ENCODE measurements at places on chromosomes 11 and 22. TPM values are rescaled to one million over a fixed set of nuclear protein-coding genes. Genes with fewer than 3 reads are reported as not detected.

The FCHSD2 gene
- 26.2 TPM for total RNA-seq

The ANO5 gene
- total RNA-seq: under 0.01 TPM

The MAP6 gene
- total RNA-seq: 0.26 TPM

The MFRP gene
- total RNA-seq: not detected

The ANGPTL5 gene
- not detected for total RNA-seq

The MYOD1 gene
- total RNA-seq: not detected

The AIFM3 gene
- under 0.01 TPM for total RNA-seq

The CAPRIN1 gene
- total RNA-seq: 153 TPM

The CASP5 gene
- not detected for total RNA-seq

The PRG2 gene
- not detected for total RNA-seq

The LPXN gene
- total RNA-seq: 2.0 TPM

The CRKL gene
- 33.5 TPM for total RNA-seq

The PGA3 gene
- not detected for total RNA-seq

- DNase-seq: no peak
Observed at GRCh38 chr22:45496451-45496941, 6.2 kb upstream of the FBLN1 start.

DNA sequence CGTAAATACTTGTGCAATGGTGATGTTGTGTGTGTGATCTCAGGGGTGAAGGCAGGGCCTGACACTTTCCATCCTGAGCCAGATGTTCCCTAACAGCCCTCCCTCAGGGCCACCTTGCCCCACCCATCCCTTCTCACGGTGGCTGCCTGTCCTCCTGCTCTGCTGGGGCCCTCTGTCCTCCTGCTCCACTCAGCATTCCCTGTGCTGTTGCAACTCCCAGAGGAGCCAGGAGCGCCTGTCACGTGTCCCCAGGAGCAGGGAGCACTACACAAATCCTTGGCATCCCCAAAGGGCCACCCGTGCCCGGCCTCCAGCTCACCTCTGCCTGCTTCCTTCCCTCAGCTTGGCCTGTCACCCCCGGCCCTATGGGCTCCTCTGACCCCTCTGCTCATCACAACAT lies 10.2 kb upstream of the CSNK1E start:
- no peak for DNase-seq

GRCh38 chr11:102385085-102386007 lies 38.3 kb downstream of the BIRC2 start:
- DNase-seq: no peak

DNA sequence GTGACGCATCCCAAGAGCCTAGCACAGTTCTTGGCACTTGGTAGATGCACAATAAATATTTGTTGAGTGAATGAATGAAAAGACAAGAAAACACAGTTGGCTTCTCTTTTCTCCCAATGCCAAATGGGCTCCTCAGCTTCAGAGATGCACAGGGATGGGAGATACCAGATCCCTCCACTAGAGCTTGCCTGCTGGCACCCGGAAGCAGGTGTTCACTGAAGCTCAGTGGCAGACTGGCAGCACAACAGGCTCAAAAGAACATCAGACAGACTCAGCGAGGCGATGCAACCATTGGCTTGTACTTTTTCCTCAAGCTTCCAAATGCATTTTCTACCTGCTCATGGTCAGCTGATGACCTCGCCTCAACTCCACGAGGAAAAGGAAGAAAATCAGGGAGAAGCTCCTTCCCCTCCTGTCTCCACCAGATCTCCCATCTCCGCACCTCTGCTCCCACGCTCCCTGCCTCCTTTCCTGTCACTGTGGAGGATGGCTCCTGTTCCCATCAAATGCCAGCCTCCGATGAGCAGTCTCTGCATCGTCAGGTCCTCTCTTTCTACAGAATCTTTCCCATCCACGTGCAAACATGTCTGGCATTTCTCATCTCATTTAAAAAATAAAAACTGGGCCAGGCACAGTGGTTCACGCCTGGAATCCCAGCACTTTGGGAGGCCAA lies 5.8 kb downstream of the RAPSN start:
- DNase-seq: no peak

GRCh38 chr11:843818-844692 lies 1.4 kb downstream of the TSPAN4 start:
- DNase-seq: peak; percentile 91

DNA sequence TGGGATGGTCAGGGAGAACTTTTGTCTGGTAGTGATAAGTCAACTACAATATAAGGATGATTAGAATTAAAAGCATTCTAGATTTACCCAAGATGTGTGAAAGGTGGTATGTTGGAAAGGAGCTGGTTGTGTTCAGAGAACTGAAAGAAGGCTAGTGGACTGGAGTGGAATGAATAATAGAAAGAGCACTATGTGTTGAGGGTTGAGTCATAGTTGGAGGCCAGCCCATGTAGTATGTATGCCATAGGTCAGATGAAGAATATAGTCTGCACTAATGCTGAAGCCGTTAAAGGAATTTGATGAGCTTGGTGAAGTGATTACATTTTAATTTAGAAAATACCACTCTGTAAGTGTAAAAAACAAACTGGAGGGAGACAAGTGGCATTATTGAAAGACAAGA lies 514.1 kb downstream of the CNTN5 start:
- DNase-seq: no peak

DNA sequence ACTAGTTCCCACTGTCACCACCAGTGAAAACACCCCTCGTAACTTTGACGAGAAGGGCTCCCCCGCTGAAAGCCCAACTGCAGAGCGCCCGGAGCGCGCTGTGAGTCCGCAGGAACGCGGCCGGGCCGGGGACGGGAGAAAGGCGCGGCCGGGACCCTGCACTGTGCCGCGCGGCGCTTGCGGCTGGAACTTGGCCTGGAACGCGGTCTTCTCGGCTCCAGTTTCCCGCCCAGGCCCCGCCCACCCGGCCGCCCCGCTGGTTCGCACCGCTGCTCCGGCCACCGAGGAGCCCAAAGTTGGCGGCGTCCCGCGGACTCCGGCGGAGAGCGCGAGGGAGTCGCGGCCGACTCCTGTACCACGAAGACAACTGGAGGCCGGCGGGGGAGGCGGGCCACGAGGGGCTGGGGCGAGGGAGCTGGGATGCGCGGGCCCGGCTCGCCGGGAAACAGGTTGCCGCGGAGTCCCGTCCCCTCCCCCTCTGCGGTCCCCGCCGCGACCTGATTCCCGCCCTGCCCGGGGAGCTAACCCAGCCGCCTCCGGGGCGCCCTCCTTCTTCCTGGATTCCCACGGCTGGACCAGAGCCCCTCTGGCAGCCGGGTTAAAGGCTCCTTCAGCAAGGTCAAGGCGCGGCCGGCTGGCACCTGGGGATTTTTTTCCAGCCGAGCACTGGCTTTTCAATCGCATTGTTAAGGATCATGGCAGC lies 3.4 kb downstream of the TENM4 start:
- no peak for DNase-seq

DNA sequence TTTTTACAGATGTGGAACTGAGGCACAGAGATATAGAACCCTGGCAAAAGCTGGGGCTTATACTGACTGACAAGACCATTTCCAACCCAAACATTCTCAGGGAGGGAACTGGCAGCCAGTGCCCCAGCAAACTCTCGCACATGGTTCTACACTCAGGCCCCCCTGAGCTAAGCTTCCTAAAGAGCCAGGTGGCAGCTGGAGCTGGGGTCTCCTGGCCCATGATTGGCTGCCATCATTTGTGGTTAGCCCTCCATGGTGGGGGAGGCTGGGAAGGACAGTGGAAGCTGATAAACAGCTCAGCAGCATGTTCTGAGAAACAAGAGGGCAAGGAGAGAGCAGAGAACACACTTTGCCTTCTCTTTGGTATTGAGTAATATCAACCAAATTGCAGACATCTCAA lies at the start of gene RAG1:
Gene RAG1 (plus strand): TSS at position 314 of the 400 bp plus-strand sequence. CDS start 5,298 bp downstream, outside the sequence.
- no peak for DNase-seq

GRCh38 chr11:83205608-83206185 lies 12.2 kb downstream of the ANKRD42 start:
- DNase-seq: no peak

GRCh38 chr11:102478673-102479299 lies 26.2 kb upstream of the TMEM123 start:
- DNase-seq: no peak

DNA sequence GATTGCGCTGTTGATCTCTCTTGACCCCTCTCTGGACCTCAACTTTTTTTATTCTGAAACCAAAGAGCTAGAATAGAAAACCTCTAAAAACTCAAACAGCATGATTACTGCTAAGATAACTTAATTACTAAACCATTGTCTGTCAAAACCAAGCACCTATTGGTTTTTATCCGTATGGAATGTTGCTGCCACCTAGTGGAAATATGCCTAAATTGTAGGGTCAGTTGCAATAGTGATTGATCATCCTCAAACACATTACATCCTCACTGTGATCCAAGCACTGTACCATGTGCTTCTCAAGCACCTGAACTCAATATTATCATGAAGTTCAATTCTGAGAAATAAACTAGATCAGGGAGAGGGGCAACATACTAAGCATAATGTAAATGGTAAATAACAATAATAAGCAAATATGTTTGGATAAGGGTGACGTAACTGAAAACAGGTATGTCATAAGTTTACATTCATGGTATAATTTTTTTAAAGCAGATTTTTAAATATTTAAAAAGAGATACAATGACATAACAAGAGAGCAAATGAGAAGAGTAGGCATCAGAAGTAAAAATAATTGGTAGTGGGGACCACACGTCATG lies 3.8 kb upstream of the OR5A2 start:
- DNase-seq: peak; percentile 79

DNA sequence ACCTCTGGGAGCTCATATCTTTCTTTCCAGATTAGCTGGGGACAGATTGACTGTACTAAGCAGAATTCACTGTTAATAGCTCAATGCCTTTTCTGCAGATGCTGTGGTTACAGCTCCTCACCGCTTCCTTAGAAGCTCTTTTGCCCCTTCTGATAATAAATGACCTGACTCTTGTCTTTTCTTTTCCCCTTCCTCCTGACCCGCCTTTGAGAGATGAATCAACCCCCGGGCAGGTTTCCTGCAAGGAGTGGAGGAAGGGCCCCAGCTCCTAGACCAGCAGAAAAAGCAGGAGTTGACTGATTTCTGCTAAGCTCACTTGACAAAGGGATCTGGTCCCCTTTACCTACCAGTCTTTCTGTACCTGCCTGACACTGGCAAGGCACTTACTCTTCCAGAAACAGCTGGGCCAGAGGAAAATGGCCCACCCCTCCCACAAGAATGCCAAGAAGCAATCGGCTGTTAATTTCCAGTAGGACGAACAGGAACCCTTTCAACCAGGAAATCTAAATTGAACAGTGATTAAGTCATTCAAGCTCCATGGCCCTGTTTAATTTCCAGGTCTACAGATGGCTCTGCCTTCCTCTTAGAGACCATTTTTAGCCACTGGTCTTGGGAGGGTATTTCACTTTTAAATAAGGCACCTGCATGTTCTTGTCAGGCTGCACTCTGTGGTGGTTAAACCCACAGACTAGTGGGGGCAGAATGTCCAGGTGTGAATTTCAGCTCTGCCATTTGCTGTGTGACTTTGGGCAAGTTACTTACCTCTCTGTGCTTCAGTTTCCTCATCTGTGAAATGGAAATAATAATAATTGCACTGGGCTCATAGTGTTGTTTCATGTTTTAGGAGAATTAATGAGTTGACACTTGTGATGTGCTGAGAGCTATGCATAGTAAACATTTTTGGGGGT lies 67.5 kb downstream of the PRR5L start:
- DNase-seq: peak; percentile 12

DNA sequence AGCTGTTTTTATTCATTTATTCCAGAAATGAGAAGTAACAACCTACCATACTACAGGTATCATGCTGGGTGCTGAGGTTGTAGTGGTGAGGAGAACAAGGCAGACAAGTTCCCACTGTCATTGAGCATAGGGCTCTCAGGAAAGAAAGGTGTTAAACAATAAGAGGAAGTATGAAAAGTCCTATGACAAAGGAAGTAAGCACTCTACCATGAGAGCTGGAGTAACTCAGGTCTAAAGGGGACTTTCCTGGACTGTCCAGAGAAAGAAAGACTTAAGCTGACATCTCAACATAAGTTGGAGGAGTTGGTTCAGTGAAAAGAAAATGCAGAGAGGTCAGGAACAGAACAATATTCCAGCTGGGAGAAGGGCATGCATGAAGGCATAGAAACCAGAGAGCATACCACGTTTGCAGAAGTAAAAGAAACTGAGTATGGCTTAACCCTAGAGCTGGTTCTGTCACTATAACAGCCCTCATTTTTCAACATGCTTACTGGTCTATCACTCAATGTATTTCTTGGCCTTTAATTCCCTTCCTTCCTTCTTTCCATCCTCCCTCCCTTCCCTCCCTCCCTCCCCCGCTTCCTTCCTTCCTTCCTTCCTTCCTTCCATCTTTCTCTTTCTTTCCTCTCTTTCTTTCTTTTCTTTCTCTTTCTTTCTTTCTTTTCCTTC lies 137.8 kb upstream of the BDNF start:
- DNase-seq: no peak

GRCh38 chr11:2137202-2138067 lies 1.8 kb downstream of the IGF2 start:
- DNase-seq: peak; percentile 53

GRCh38 chr11:65329944-65330403 lies 3.7 kb upstream of the DPF2 start:
- peak; percentile 90 for DNase-seq

- peak; percentile 78 for DNase-seq
Observed at GRCh38 chr11:116879800-116880625, 42.6 kb upstream of the APOA1 start.

- DNase-seq: peak; percentile 71
Observed at GRCh38 chr22:50271519-50271970, 1.4 kb upstream of the MAPK11 start.

DNA sequence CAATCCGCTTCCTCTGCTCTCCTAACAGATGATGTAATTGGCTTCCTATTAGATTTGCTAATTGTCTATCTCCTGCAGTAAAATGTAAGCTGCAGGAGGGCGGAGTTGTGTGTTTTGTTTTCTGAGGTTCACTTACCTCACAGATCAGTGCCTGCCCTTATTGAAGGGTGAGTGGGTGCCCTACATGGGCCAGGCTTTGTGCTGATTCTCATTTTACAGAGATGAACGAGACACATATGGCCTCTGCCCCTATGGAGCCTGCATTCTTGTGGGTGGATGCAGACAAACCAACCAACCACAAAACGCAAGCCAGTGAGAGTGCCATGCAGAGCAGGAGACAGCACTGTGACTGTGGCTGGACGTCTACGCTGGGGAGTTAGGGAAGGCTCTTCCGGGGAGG lies 9.9 kb downstream of the TESMIN start:
- DNase-seq: no peak

- no peak for DNase-seq
Observed at GRCh38 chr22:17436382-17436980, 67.2 kb downstream of the CECR2 start.

DNA sequence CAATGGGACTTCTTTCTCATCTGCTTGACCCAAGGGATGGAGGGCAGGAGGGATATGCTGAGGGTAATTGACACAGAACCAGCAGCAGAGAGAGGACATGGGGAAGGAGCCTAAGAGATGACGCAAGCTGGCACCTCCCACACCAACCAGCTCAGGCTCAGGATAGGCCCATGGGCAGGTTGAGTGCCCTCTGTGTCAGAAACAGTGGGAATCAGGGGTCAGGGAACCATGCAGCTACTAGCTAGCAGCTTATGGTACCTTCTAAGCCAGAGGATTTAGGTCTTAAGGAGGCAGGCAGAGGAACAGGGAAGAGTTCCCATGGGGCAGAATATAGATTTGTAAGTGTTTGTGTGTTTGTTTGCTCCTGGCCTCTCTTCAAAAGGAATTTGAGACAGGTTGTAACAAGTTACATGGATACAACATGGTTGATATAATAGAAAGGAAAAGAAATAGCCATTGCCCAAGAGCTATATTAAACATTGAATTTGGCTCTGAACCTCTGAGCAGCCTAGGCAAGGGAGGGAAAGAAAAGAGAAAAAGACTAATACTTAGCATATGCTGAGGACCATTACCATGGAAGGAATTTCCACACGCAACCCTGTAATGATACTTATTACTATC lies 39.9 kb upstream of the NAV2 start:
- no peak for DNase-seq

- no peak for DNase-seq
Observed at GRCh38 chr11:90766121-90766520, 543.3 kb upstream of the CHORDC1 start.

Data from dermis microvascular lymphatic vessel endothelial cell (primary cell).